B cell (primary cell): ENCODE measurements at places on chromosomes 12 and 14. TPM values are rescaled to one million over a fixed set of nuclear protein-coding genes. Genes with fewer than 3 reads are reported as not detected.
A peak's percentile ranks its signal among the peaks of the same experiment; 100 is the strongest.

DNA sequence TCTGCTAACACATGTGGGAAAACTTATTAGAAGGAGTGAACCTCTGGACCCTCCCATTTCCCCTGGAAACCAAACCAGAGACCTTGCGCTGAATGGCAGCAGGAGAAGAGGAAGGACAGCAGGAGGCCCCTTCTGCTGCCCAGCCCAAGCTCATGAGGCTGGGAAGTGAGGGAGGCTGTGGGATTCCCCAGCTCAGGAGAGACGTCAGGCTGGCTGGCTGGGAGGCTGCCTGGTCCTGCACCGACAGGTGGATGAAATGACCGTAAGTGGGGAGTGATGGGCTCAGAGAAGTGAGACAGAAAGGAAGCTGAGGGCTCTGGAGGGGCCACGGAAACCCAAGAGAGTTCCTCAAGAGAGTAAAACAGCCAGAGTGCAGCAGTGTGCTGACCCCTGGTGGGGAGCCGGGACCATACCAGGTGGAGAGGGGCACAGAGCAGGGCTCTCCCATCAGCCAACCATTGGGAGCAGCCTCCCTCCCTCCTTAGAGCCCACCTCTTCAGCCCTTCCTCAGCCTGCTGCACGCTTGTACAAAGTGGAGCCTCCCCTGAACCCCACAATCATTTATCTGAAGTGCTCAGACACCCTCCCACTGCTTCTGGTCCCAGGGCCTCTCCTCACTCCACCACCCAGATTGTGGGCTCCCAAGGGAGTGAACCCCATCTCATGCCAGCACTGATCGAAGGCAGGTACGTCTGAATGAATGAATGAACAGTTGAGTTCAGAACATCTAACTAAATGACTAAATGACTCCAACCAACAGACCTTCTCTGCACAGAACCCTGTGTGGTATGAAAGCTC is 14.0 kb downstream of the TAMALIN start:
- peak; percentile 86 for DNase-seq

- DNase-seq = no peak
These were observed 75.1 kb upstream of the NUDT4 start for GRCh38 chr12:93302331-93303229.

DNA sequence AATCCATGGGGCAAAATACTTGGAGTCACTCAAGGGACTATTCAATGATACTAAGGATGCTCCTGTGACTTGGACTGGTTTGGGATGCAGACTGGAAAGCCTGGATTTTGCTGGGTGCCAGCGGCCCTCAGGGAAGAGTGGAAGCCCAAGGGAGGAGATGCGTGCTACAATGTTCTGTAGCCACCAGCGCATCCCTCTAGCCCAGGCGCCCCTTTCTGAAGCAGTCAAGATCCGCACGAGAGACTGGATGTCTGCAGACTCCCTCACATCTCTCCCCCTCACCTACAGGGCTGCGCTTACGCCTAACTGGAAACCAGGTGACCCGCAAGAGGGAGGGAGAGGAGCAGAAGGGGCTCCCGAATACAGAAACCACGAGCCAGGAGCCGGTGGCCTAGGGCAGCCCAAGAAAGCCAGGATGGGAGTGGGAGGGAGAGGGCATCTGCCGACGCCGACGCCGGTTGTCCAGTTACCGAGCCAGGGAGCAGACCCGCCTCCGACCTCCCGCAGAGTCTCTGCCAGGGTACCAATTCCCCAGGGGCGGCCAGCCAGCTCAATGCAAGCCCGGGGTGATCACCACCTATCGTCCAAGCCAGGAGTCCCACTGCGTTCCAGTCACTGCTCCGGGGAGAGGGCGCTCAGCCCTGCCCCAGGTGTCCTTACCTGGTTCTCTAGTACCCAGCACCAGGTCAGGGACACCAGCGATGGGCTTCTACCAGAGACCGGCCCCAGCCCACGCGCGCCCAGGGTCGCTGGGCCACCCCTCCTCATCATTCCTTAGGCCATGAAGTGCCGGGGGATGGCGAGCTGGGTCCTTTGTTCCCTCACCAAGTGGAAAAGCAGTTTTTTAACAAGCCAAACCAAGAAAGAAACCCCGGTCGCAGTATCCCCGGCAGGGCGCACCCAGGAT is 1.2 kb downstream of the NTN4 start:
- DNase-seq = peak; percentile 23

DNA sequence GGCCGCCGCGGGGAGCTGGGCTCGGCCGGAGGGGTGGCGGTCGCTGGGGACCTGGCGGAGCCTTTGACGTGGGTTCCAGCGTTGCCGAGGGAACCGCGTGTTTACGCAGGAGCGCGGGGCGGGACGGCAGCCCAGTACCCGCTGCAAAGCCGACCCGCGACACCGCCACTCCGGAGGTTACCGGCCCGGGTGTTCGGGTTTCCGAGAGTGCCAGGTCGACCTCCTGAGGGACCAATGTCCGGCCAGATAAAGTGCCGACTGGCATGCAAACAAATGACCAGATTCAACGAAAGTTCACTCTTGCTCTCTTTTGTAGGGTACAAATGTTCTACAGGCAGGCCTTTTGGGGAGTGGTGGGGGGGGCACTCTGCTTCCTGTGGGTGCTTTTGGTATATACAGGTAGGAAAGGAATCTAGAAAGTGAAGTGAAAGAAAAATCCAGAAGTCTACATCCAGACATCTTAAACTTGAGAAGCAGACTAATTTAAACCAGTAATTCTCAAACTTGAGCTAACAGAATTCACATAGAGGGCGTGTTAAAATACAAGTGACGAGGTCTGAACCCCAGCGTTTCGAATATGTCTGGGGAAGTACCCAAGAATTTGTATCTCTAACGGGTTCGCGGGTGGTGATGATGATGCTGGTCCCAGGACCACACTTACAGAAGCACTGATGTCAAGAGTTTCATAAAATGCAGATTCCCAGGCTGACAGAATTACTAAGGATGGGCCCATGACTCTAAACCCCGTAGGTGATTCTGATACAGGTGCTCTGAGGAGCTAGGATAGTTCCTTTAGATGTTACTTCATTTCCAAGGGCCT is at the start of gene GPR135:
Gene GPR135 (minus strand): TSS at position 65 of the 820 bp plus-strand sequence. CDS start 154 bp downstream, outside the sequence.
- peak; percentile 75 for DNase-seq

- DNase-seq = no peak
These were observed 27.6 kb downstream of the KITLG start for GRCh38 chr12:88552610-88553079.

GLIPR1L1 gene
- total RNA-seq = not detected in 2 replicates

GRCh38 chr12:58920961-58921861 is 907 bp upstream of the LRIG3 start:
- no peak for DNase-seq

DNA sequence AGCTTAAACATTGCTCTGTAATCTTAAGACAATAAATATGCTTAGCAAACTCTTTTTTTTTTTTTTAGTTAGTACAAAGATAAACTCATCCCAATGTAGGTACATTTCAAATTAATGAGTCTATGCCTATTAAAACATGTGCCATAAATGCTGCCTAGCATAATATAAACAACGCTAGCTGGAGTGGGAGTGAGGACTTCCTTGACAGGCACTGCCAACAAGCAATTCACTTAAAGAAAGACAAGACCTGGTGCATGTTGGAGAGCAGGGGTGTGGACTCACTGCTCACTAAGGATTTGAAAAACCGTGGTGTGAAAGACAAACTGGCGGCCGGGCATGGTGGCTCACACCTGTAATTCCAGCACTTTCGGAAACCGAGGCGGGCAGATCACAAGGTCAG is 187.2 kb upstream of the RGS6 start:
- DNase-seq = no peak

DNA sequence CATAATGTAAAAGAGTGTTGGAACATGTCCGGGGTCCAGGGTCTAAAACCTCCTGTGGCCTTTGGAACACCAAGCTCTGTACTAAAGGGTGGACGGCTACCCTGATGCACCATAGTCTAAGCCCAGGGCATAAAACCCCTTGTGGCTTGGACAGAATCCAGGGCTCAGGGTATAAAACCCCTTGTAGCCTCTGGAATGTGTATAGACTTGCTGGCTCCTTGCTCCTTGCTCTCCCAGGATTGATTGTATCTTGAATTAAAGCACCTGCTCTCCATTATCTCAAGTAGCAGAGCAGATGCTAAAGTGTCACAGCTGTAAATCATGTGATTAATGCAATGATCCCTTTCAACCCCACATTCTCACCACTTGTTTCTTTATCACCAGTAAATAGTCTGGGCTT is 556.5 kb downstream of the LRFN5 start:
- no peak for DNase-seq

GRCh38 chr14:89304972-89305703 is 111.9 kb downstream of the FOXN3 start:
- DNase-seq = peak; percentile 92

TMPRSS12 gene
- total RNA-seq = not detected in 2 replicates

ASCL1 gene
- not detected in 2 replicates for total RNA-seq

DNA sequence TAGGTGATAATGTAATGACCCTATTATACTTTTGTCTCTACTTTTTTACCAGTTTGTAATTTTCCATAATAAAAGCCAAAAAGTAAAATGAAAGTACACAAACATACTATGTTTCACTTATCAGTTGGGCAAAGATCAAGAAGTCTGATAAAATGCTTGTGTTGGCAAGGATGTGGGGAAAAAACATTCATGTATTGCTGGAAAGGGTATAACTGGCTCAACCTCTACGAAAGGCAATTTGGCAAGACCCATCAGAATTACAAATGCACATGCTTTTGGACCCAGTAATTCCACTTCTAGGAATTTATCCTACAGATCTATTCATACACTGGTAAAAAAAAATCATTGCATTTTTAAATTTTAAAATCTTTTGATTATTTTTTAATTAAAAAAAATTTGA is 68.0 kb downstream of the SPTB start:
- no peak for DNase-seq

DNA sequence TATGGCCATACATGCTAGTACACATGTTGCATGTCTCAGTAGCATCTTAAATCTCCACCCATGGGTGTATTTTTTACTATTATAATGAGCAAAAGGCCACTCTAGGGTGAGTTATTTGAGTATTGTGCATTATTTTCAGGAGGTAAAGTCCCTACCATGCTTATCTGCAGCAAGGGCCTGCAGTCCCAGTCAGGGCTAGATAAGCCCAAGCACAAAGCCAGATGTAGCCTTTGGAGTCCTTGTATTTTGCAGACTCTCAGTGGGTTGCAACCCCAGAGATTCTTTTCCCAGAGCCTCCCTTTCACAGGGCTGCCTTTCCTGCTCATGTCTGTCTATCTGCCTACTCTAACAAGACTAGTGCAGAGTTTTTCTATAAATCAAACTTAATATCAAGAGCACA is 295.3 kb downstream of the IPO8 start:
- no peak for DNase-seq

DNA sequence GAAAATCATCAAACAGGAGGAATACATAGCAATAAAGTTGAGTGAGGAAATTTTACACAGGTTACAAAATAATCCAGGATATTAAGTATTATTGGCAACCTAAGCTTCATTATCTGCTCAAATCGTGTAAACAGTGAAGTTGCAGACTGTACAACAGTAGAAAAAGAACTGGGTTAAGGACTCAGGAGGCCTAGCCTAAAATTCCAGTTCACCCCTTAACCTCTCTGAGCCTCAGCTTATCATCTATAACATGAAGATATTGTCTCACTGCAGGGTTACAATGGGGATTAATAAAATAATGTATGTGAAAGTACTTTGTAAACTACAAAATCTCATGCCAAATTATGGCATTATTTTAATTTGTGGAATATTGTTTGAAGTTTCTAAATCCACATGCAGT is 26.0 kb downstream of the DDHD1 start:
- no peak for DNase-seq

DNA sequence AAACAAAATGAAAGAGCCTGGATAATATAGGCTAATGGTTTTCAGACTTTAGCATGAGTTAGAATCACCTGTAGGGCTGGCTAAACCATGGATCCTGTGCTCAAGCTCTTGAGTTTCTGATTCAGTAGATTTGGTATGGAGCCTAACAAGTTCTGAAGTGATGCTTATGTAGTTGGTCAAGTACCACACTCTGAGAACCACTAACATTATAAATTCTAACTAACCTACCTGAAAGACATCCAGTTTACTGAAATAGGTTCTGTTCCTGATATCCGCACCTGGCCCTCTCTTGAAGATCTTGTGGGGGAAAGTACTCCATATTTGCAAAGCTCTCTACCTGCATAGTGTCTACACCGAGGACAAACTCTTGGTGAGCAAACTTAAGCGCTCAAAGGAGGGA is 59.4 kb upstream of the VSX2 start:
- no peak for DNase-seq

DLK1 gene
- total RNA-seq = not detected in 2 replicates

DNA sequence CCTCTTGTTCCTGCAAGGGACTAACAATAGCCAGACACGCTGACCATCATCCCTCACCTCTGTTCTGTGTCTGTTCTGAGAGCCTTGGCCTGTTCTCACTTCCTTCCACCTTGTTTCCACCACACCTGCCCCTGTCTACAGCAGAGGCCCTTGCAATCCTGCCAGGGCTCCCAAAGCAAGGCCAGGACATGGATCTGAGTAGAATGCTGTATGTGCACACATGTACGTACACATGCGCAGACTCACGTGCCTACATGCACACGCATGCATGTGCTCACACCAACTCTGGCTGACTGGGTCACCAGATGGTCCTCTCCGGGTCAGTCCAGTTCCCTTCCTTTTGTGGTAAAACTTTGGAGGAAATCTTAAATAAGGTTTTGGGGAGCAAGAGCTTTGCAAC is 133.0 kb upstream of the C14orf180 start:
- no peak for DNase-seq

DNA sequence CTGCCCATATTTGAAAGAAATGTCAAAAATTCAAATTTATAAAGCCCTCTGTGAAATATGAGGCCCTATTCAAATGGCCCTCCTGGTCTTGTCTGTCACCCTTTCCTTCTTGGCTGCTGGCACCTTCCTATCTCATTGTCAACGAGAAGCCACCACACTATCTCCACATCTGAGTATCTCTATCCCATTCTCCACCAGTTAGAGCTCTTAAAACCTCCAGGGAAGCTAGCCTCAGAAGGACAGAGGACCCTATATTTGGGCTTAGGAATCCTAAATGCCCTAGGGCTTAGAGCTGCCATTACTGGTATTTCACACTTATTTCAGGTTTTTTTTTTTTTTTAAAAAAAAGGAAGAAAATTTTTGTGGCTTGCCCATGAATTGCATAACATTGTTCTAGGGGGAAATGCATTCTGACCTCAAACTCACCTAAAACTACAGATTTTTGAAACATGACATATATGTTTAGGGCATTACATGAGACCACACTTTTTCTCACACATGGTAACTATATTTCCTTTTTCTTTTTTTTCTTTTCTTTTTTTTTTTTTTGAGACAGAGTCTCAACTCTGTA is 25.0 kb downstream of the SLC25A21 start:
- DNase-seq = no peak

- DNase-seq = peak; percentile 51
These were observed 23.6 kb downstream of the VASH1 start for GRCh38 chr14:76784881-76785280.

DNA sequence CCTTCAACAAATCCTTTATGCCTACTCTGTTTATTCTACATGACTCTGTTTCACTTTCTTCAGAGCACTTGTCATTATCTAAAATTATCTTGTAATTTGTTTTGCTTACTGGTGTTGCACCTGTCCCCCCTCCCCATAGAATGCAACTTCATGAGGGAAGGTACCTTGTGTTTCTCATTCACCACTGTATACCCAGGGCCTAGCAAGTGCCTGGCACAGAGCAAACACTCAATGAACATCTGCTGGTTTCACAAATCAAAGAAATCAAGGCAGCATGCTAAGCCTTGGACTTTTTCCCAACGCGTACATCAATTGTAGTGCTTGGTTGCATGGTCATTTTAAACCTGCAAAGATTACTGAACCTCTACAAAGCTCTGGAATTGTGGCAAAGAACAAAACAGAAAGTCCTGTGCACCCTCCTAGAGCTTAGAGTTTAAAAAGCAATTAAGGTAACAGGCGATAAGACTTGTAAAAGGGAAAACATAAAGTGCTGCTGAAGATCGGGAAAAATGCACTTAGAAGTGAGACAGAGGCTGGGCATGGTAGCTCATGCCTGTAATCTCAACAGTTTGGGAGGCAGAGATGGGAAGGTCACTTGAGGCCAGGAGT is 479.1 kb downstream of the MED13L start:
- DNase-seq = no peak

POTEG gene
- not detected in 2 replicates for total RNA-seq
